Inflammatory macrophage (primary cell): ENCODE measurements at places on chromosomes 16 and 17.

DNA sequence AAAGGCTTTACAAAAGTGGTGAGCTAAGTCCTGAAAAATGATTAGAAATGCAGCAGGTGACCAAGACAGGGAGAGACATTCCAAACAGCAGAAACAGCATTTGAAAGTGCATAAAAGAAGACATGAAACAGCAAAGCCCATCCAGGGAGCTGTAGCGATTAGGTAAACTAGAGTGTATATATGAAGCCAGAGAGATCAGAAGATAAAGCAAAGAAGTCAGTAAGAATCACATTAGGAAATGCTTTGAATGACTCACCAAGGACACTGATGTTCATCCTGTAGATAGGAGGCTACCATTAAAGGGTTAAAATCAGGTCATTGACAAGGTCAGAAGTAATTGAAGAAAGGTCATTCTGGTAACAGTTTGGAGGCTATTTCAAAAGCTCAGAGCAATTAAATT is 27.6 kb upstream of the VAT1L start:
- DNase-seq, result no peak

- DNase-seq, result no peak
Measured at GRCh38 chr17:50563092-50563511, 2.6 kb downstream of the CACNA1G start.

- no peak for DNase-seq
Measured at GRCh38 chr16:19020689-19021088, 37.0 kb downstream of the TMC7 start.

GRCh38 chr16:78284957-78285434 is 185.5 kb downstream of the WWOX start:
- no peak for DNase-seq
